Erythroblast (primary cell): ENCODE measurements at places on chromosomes 3 and 15.
A peak's percentile ranks its signal among the peaks of the same experiment; 100 is the strongest.

- DNase-seq = peak; percentile 44
Observed at GRCh38 chr3:101809178-101810021, 30.4 kb downstream of the NXPE3 start.

DNA sequence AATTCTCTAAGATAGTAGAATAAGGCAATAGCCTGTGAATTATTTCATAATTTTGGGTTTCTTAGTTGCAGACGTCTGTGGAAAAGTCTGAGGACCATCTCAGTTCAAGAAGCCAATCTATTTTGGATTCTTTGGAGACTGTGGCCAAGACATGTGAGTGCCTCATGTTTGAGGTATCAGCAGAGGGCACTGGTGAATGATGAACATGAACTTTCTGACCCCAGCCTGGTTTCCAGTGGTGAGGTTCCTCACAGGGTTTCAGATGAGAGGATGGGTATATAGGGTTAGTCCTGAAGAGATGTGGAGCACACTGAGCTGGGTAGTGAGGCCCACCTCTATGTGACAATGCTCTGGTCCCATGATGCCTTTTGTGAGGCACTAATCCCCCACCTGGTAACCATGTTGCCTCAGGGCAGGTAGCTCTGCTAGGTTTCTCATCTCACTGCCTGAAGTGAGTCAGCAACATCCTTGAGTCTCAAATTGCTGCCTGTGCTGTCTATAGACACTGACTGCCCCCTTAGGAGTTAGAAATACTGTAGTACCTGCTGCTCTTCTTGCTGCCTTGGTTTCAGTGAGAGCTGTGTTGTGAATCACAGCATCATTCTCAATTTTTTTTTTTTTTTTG, 32.3 kb downstream of the C3orf62 start:
- peak; percentile 53 for DNase-seq

DNA sequence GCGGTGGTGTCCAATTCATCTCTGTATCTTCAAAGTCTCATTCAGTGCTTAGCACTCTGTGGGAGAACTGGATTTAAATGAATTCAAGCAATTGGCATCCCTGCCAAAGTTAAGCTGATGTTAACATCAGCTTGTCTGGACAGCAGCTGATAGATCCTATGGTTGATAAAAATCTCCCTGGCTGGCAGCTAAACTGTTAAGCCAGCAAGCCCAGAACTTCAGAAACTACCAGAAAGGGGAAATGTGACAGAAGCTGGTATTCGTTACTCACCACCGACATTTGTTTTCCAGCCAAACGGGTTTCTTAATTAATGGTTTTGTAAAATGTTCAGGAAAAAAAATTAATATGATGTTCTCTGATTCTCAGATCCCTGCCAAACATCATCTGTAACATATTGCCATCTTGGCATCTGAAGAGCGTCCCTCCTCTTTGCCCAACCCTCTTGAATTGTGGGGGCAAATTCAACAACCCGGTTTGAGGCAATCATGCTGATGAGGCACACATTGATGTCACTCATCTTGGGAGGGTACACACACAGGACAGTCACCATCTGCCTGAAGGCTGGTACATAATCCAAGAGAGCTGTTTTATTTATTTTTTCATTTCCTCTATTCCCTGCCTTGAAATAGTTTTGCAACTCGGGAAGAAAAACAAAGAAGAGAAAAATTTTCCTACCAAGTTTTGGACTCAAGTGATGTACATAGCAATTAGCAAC, 76.3 kb upstream of the ABHD17C start:
- no peak for DNase-seq

DNA sequence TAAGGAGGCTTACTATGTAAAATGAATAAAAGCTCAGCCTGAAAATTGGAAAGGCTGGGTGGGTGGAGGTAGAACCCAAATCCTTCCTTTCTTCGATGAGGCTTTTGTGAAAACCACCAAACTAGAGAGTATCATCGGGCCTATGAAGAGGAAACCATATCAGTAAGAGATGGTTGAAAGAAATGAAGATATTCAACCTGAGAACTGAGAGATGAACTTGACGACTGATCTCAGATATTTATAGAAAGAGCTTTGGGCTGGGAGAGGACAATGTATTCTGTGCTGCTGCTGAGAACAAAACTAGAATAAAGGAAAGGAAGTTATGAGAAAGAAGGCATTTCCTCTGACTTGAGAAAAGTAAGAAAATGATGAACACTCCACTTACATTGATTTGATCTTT, 236.6 kb downstream of the KCNH8 start:
- no peak for DNase-seq

GRCh38 chr15:66899555-66900350, 165.6 kb upstream of the SMAD3 start:
- no peak for DNase-seq

- no peak for DNase-seq
Observed at GRCh38 chr15:95182091-95182490, 950.7 kb downstream of the MCTP2 start.

DNA sequence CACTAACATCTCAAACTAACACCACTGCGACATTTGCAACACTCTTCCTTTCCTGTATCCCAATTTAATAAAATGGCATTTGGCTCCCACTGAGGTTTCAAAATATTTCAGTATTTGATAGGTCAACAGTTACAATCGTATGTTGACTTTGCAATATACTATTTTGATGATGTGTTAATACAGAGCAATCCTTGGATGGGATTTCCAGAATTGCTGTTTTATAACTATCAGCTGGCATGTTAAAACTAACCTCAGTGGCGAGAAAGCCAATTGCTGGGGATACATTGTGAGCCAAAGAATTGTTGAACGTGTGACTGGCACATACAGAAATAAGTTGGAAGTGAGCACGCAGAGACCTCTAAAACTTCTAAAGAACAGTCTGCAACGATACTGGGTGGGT, 226.1 kb upstream of the LYSMD4 start:
- DNase-seq = no peak

GRCh38 chr3:23019596-23020300, 183.4 kb upstream of the UBE2E2 start:
- DNase-seq = no peak

DNA sequence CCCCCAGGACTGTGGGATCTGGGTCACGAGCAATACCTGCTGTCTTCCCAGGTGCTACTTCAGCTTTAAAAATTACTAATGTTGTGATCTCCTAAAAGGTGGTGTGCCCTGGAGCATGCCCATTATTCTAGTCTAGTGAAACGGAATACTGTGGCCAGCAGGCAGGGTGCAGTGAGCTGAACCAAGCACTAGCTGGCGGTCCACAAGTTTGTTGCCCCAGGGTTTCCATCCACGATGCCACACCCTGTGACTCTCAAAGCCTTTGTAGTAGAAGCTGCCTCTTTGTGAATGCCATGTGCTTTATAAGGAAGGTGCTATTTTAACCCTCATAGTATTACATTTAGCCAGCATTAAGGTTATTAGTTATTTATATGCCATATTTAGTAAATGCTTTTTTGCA, 49.1 kb downstream of the PXYLP1 start:
- DNase-seq = no peak

DNA sequence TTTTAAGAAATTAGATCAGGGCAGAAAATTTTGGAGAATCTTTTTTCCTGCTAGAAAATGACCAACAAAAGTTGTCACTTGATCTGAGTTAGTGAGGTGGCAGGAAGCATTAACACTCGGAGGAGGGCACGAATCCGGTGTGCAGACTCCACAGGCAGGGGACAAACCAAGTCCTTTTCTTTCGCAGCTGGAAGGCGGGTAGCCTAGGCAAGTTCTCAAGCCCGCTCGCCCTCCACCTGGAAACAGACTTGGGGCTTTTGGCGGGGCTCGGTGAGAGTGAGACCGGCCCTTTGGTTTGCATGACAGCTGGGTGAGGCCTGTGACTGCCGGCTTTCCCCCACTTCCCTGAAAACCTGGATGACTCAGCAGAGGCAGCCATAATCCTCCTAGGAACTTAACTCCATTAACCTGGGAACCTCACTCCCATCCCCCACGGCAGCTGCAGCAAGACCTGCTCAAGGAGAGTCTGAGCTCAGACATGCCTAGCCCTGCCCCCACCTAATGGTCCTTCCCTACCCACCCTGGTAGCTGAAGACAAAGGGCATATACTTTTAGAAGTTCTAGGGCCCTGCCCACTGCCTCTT, 134.8 kb downstream of the MFSD1 start:
- no peak for DNase-seq

DNA sequence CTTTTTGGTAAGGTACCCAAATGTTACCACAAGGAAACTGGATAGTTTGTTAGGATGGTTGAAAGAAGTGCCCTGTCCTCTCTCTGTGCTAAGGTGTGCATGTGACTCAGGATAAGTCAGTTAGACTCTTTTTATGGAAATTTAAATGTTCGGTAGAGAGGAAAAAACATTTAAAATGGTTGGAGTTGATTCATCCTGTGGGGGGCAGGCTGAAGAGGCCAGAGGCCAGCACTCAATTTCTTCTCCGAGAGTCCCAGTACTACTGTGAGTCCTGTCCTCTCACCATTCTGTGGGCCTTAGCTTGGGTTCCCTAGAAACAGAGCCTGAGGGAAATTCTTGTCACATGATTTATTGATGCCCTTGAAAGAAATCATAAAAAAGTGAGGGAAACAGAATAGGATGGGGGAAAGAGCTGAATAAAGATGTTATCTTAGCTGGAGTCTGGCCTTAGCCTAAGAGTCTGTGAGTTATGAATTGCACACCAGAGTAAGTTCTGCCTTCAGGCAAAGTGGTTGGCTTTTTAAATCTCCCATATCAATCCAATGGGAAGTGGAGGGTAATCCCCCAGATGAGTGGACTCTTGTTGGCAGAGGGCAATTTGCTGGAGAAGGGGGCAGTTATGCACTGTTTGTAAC, 106.5 kb upstream of the GALNT15 start:
- DNase-seq = no peak

GRCh38 chr3:38843898-38844297, 27.9 kb upstream of the SCN10A start:
- DNase-seq = peak; percentile 18

- no peak for DNase-seq
Observed at GRCh38 chr3:31790193-31791089, 190.6 kb downstream of the OSBPL10 start.

DNA sequence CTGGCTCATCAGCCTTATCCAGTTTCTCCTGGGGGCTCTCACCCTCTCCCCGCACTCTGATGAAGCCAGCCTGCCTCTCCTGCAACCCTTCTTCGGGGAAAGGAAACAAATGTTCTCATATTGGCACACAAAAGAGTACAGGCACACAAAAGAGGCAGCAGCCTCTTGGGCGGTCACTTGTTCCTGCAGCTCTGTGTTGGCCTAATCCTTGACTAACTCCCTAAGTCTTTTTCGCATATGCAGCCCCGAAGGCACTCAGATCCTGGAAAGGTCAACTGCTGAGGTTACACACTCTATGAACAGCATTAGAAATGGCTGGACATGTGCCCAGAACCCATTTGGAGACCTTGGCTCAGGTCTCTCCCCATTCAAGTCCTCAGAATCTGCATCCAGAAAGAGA, 7.4 kb upstream of the CAMP start:
- DNase-seq = no peak

DNA sequence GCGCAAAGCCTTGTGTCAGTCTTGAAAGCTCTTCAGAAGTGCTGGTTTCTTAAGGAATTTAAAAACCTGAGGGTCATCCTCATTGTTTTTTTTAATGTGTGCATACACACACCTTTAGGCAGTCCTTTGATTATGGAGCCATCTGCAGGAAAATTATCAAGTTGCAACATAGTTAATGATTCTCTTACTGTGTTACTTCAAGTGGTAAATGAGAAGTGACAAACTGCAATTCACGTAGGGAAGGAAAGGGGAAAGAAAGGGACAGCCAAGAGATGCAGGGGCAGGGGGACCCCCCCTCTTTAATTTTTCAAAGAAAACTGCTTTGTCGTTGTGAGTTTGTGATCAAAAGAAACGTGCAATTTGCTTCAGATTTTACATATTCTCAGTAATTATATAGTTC, 162.4 kb upstream of the CGNL1 start:
- peak; percentile 47 for DNase-seq

DNA sequence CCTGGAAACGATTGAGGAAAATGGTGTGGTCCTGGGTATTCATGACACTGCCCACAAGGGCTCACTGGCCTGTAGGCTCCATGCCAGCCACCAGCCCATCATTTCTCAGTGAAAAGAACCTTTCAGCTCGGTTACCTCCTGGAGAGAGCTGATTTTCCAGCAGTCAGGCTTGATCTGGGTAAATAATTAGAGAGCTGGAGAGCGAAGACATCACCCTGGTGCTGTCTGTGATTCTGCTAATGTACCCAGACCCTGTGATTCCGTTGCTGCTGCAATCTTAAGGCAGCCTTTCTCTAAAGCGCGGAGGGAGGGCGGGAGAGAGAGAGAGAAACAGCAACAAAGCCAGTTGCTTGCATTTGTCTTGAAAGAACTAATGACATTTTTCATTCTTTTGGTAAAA, 221.9 kb upstream of the TOPAZ1 start:
- DNase-seq = no peak

DNA sequence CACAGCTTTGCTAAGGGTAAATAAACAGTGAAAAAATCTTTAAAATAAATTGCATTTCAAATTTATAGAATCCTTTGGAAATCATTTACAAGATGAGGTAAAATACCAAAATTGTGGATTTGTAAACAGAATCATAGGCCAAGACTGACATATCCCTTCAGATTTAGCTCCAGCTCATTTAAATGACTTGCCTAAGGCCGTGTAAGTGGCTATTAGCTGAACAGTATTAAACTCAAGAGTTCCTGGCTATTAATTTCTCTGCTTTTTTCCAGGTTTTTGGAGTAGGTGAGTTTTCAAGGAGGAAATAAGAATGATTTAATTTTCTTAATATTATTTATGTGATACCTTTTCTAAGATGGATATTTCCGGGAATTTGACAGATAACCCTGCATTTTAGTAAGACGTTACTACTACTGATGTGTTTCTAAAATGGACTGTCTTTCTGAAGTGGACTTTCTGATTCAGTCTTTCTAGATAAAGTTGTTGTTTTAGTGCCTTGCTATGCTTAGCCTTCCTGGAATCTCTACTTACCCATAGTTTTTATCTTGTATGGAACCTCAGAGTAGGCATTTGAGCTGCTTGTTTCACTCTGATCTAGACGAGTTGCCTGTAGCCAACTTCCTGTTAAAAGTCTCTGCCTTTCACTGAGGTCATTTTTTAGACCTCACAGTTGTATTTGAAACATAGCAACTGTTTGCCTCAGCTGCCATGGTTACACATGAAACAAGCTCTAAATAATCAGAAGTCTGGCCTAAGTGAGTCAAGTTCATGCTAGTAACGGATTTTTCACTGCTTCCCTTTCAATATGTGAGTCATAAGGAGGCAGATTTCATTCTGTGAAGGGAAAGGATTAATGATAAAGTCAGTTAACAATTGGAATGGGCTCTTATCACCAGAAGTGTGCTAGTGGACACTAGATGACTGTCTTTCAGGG, 127.0 kb downstream of the KLHL25 start:
- DNase-seq = peak; percentile 22
